ENCODE measurements at places on chromosomes 2 and 18. TPM values are rescaled to one million over a fixed set of nuclear protein-coding genes. Genes with fewer than 3 reads are reported as not detected.

The AGXT gene
- total RNA-seq: not detected

The SKOR2 gene
- total RNA-seq: not detected

The TXNDC9 gene
- 48.3 TPM for total RNA-seq

The KCNF1 gene
- 1.6 TPM for total RNA-seq

The GREB1L gene
- total RNA-seq: 16.2 TPM

GRCh38 chr18:8619041-8619440, 9.8 kb downstream of the RAB12 start:
- H3K27ac ChIP-seq: no peak overlapping the region
- H3K36me3 ChIP-seq: no peaks in the 10 kb centered on the region
- no peak for DNase-seq
- H3K4me3 ChIP-seq: no peak overlapping the region

GRCh38 chr2:44429034-44429433, 67.3 kb downstream of the CAMKMT start:
- H3K36me3 ChIP-seq: no peaks in the 10 kb centered on the region
- H3K27ac ChIP-seq: no peak overlapping the region
- DNase-seq: peak; percentile 8
- H3K27me3 ChIP-seq: no peaks in the 10 kb centered on the region
- H3K4me1 ChIP-seq: no peaks in the 10 kb centered on the region

GRCh38 chr2:104033399-104033798, 820.5 kb upstream of the POU3F3 start:
- no peaks in the 10 kb centered on the region for H3K36me3 ChIP-seq
- no peaks in the 10 kb centered on the region for H3K27me3 ChIP-seq
- no peaks in the 10 kb centered on the region for H3K4me1 ChIP-seq
- no peak for DNase-seq
- no peak overlapping the region for H3K4me3 ChIP-seq

GRCh38 chr2:158905784-158906183, 62.7 kb upstream of the TANC1 start:
- no peaks in the 10 kb centered on the region for H3K4me1 ChIP-seq
- no peak for DNase-seq
- no peak overlapping the region for H3K4me3 ChIP-seq
- no peaks in the 10 kb centered on the region for H3K36me3 ChIP-seq
- no peaks in the 10 kb centered on the region for H3K27me3 ChIP-seq

GRCh38 chr2:52805901-52806410, 961.6 kb upstream of the CHAC2 start:
- DNase-seq: peak; percentile 16
- H3K4me3 ChIP-seq: no peak overlapping the region
- H3K36me3 ChIP-seq: no peaks in the 10 kb centered on the region

GRCh38 chr18:41371156-41372045, 583.6 kb upstream of the PIK3C3 start:
- H3K4me1 ChIP-seq: no peaks in the 10 kb centered on the region
- no peak overlapping the region for H3K27ac ChIP-seq
- H3K4me3 ChIP-seq: no peak overlapping the region
- DNase-seq: no peak
- H3K36me3 ChIP-seq: no peaks in the 10 kb centered on the region

GRCh38 chr18:41647914-41648313, 307.1 kb upstream of the PIK3C3 start:
- H3K36me3 ChIP-seq: no peaks in the 10 kb centered on the region
- H3K27me3 ChIP-seq: no peaks in the 10 kb centered on the region
- DNase-seq: no peak
- H3K27ac ChIP-seq: no peak overlapping the region

- no peak overlapping the region for H3K4me3 ChIP-seq
- H3K27me3 ChIP-seq: peaks cover 10% of the 10 kb centered on the region
- H3K36me3 ChIP-seq: no peaks in the 10 kb centered on the region
Measured at GRCh38 chr2:113124984-113125855, 2.2 kb upstream of the IL1RN start.

DNA sequence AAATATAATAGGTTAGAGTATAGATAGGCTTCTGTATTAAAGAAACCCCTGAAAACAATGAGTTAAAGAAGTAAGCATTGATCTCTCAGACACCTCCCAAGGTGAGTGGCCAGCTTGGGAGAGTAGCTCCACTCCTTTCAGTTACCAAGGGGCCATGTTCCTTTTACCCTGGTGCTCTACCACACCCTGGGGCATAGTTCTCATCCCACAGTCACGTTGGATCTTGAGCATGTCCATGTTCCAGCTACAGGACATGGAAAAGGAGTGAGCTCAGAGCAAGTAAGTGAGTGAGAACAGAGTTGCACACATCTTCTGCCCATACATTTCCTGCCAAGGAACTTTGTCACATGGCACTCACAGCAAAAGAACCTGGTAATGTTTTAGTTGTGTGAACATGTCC, 325.9 kb upstream of the SLC39A10 start:
- no peaks in the 10 kb centered on the region for H3K36me3 ChIP-seq
- H3K4me1 ChIP-seq: no peaks in the 10 kb centered on the region
- no peak for DNase-seq

Measured in astrocyte (in vitro differentiated cells and primary cell).